Kidney glomerular epithelial cell (primary cell): ENCODE measurements at places on chromosomes 7 and 10.

- DNase-seq: no peak
Measured at GRCh38 chr10:61313460-61313859, 139.7 kb downstream of the TMEM26 start.

DNA sequence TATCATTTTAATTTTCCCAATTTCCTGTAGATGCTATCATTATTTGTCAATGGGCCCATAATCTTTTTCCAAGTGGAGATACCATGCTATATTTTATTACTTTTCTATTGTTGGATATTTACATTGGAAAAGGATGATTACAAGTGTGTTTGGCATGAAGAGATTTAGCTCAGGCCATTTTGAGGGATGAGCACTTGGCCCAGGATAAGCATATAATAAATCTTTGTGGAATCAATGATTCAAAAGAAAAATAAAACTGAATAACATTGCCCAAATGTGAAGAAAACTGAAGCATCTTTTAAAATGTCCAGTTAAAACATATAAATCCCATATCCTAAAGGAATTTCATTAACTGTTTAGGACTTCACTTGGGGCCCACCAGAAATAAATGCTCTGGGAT is 260.9 kb upstream of the BMPER start:
- no peak for DNase-seq

DNA sequence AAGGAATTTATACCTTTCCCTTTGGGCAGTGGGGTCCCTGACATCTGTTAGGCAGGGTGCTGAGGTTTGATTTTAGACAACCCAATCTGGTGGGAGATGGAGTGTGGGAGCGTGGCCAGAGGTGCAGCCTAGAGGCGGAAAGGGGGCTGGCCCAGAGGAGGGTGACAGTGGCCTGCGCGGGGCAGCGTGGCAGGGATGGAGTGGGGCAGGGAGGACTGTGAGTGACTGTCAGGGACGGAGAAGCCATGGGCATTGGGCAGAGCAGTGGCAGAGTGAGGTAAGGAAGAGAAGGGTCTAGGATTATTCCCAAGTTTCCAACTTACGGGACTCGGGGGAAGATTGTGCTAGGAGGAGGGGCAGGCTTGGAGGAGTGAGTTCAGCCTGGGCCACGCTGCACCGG is 181.9 kb downstream of the CCDC3 start:
- DNase-seq: no peak

DNA sequence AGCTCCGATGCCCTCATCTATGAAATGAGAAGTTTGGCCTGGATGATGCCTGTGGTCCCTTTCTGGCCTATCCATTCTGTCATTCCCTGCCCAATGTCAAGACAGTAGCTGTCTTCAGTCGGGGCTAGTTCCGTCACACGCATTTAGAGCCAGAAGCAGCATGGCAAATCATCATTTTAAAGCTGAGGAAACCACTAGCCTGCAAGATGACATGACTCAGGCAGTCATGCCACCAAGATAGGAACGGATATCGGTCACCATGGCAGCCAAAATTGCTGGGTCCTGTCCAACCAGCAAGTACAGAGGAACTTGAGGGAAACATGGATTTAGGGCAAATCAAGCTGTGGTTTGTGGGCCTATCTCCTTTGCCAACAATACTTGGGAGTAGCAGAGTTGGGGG is 64.5 kb upstream of the MRLN start:
- DNase-seq: no peak

GRCh38 chr10:78356291-78356900 is 322.7 kb downstream of the RPS24 start:
- no peak for DNase-seq

- DNase-seq: no peak
Measured at GRCh38 chr7:50940621-50941020, 157.9 kb upstream of the GRB10 start.

DNA sequence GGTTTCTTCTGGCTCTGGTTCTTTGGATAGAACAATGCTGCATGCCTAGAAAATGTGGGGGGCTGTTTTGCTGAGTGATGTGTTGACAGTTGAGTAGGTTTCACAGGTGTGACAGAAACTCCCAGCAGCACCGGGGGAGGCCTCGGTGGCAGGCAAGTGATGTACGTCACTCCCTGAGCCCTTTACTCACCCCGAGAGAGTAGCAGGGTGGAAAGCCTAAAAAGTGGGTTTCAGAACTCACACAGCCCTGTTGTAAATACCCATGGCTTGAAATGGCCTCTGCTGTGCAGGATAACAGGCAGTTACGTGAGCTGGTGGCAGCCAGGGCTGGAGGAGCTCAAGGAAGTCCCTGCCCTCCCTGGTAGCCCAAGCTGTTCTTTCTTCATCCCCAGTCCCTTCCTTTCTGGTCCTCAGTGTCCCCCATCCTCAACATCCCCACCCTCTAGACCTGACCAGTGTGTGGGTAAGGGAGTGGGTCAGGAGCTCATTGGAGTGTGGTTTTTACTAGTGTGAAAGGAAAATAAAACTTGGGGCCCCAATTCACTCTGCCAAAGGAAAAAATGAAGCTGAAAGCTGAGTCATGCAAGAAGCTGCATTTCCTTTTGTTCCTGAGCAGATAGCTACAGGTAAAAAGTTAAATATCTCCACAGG is 258.1 kb downstream of the STK31 start:
- no peak for DNase-seq

DNA sequence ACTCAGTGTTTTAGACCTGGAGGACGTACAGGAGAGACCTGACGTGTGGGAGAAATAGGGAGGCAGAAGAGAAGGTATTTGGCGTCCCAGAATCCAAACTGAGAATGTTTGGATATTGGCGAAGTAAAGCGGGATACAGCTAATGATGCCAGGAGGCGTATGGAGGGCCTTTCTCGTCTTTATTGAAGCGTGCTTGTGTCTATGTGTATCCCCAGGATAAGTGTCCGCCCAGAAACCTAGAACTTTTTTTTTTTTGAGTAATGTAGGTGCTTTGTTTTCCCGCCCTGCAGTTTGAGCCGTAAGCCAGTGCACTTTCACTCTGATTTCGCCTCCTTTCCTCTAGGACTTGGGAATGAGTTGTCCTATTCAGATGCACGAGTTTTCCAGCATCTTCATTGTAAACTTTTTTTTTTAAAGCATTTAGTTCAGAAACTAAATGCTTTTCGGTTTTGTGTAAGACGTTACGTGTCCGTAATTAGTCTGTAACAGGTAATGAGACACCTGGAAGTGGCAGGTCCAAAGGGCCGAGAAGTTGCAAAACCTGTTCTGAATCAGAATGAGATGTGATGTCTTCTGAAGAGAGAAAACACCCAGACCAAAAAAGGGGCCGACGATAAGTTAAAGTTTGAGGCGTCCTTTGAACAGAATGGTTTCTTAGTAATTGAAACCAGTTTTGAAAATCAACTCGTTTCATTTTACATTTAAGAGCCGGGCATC is 746 bp downstream of the ARL5B start:
- DNase-seq: peak; percentile 45

DNA sequence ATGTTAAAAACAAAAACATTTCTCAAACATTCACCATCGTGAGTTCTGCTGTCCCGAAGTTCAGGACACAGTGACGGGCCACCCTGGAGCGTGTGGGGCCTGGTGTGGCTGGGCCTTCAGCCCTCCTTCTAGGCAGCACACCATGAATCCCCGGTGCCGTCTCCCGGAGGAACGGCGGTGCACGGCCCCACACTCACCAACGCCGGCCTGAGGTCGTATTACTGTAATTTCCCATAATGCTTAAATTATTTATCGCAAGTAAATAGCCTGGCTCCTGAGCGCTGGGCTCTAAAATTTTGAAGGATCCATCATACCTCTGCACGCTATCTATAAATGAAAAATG is 1.4 kb downstream of the STK32C start:
- DNase-seq: no peak

GRCh38 chr10:77392851-77393250 is 244.8 kb downstream of the KCNMA1 start:
- peak; percentile 54 for DNase-seq

DNA sequence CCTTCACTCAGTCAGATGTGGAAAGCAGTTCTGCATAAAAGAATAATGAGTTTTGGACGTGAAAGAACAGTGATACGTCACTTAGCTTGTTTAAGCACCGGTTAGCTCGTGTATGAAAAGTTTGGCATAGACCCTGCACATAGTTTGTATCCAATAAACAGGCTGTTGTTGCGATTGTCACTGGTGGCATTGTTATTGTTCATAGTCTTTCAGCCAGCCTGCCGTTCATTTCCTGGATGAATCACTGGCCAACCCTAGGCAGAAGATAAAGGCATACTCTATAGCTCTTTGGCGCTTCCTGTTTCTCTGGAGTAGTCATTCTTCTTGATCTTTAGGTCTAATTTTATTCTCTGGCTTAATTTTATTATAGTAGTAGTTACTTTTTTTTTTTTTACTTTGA is 57.8 kb upstream of the ANKRD30A start:
- DNase-seq: no peak

- DNase-seq: peak; percentile 78
Measured at GRCh38 chr10:19847321-19847720, 31.1 kb downstream of the PLXDC2 start.

DNA sequence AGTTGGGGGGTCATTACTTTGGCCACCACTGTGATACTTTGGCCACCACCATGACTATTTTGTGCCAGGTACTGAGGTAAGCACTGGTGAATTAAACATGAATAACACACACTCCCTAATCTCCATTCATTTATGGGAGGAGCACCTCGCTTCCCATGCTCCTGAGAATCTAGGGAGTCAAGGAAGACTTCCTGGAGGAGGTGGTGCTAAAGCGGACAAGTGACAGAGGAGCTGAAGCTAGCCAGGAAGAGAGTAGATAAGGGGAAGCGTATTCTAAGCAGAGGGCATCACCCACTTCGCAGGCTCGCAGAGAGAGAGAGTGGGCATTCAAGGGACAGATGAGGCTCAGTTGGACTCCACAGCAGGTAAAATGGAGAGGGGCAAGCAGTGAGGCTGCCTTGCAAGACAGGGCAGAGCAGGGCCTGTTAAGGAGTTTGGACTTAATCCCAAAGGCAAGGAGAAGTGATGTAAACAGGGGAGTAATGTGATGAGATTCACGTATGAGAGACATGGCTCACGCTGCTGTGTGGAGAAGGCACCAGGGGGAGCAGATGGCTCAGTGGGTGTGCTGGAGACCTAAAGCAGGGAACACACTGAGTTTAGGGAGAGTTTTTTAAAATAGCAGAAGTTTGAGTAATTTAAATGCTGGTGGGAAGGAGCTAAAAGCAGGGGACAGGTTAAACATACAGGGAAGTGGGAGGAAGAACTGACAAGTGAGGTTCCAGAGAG is 21.3 kb upstream of the TMEM248 start:
- DNase-seq: no peak

DNA sequence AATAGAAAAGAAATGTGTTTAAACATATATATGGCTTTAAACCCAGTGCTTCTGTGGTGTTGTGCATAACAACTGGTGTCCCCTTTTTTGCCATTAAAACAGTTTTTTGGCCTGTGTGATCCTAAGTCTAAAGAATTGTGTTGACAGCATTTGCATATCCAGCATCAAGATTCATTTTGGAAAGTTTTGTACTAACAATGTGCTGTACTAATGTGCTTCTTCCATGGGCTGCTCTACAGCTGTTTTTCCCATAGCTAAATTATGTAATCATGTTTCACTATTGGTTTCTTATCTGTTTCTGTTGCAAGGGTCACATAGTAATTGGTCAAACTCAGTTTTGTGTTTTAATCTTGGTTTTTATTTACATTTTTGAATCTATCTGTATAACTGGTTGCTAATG is 5.5 kb downstream of the CNNM2 start:
- DNase-seq: no peak

GRCh38 chr10:46523962-46524471 is 32.4 kb downstream of the GPRIN2 start:
- peak; percentile 73 for DNase-seq

DNA sequence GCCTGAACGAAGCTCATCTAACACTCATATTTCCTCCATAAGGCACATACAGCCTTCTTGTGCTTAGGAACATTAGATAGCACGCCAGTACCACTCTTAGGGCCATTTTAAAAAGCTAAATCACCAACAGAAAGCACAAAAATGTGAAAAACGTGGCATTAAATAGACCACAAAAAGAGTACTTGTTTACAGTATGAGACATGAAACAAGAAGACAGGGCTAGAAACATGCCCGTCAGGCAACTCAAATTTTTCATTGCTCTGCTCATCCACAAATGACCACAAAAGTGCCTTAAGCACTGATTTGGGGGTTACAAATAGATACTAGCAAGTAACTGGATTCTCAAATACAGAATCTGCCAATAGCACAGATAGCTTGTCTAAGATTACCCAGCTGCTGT is 67.8 kb downstream of the ELMO1 start:
- DNase-seq: no peak

DNA sequence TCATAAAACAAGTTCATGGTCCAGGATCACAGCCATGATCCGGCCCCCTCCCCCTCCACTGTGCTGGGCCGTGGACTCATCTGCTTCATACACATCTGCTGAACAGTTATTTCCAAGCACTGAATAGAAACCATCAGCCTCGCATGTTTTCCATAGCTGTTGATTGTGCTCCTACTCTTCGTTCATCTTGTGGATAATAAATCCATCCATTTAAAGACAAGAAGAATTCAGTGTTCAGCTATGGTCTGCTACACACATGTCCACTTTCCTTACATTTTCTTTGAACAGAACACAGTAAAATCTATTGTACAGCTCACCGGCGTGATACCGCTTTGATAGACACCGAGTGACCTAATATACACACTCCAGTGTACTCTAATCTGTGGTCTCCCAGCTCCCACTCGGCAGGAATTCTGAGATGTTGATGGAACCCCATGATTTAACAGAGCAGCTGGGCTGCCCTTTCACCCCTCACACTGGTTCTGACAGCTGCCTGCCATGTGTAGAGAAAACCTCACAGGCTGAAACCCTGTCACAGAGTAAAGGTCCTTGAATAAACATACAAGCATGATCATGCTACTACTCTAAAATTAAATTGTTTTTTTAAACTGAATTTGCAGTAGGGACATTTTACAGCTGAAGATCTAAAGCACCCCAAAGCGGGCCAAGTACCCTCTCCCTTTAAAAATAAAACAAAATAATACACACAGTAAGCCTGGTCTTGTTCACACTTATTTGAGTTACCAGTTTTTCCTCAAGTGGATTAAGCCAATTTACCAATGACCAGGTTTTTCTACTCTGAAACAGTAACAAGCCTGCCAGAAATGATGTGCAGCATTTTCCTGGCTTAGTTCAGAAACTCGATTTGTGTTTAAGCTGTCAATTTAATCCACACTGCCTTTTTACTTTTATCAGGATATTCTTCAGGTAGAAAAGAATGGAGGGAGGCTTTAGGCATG is 95.1 kb upstream of the FZD1 start:
- no peak for DNase-seq
